ENCODE measurements at places on chromosomes 4 and X. TPM values are rescaled to one million over a fixed set of nuclear protein-coding genes. Genes with fewer than 3 reads are reported as not detected.
A peak's percentile ranks its signal among the peaks of the same experiment; 100 is the strongest.

- H3K27me3 ChIP-seq = peaks cover 58% of the 10 kb centered on the region
- no peak overlapping the region for H3K4me3 ChIP-seq
Observed at GRCh38 chr4:122823476-122823875, 3.2 kb upstream of the FGF2 start.

- no peak overlapping the region for H3K4me3 ChIP-seq
- DNase-seq = no peak
- H3K4me1 ChIP-seq = no peaks in the 10 kb centered on the region
- no peaks in the 10 kb centered on the region for H3K36me3 ChIP-seq
Observed at GRCh38 chrX:117752745-117753144, 363.9 kb downstream of the KLHL13 start.

GRCh38 chr4:22515145-22515887, 550 bp downstream of the ADGRA3 start:
- peaks cover 8% of the 10 kb centered on the region for H3K27me3 ChIP-seq
- H3K36me3 ChIP-seq = no peaks in the 10 kb centered on the region
- DNase-seq = peak; percentile 29
- peaks cover 12% of the 10 kb centered on the region for H3K4me1 ChIP-seq
- peak overlapping the region; percentile 92 for H3K4me3 ChIP-seq

EGF gene
- not detected for total RNA-seq

DNA sequence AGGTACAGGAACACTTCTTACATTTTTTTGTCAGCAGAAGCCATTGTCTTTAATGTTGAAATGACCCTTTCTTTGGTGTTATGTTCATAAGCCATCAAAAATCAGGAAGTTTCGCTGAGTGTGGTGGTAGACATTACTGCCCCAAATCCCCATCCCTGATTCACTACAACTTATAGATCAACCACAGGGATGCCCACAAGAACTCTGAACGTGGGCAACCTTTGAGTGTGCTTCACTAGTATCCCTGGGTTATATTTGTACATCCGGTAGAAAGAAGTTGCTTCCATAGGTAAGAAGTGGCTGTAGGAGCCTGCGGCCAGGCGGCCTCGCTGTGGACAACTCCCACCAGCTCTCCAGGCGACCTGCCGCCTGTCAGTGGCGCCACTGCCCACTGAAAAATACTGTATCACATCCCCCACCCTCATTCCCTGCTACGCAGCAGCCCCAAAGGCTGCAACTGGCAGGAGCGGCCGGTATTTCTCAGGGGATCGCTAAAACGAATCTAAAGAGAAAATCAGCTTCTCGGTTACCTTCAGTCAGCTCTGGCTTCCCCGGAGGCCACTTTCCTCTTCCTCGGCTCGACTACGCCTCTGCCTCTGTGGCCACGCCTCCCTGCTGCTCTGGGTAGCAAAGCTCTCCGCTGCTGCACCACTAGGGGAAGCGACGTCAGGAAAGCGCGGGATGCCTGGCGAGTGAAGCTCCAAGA, 13.9 kb upstream of the ETDC start:
- H3K27ac ChIP-seq = peak overlapping the region; percentile 91
- no peaks in the 10 kb centered on the region for H3K27me3 ChIP-seq
- peaks cover 30% of the 10 kb centered on the region for H3K36me3 ChIP-seq
- H3K4me1 ChIP-seq = peaks cover 26% of the 10 kb centered on the region
- DNase-seq = peak; percentile 69

GRCh38 chrX:53265771-53266574, 15.4 kb downstream of the IQSEC2 start:
- H3K4me3 ChIP-seq = no peak overlapping the region
- H3K27ac ChIP-seq = no peak overlapping the region
- peaks cover 3% of the 10 kb centered on the region for H3K27me3 ChIP-seq
- H3K4me1 ChIP-seq = peaks cover 32% of the 10 kb centered on the region

PGAM4 gene
- total RNA-seq = not detected

GABRE gene
- total RNA-seq = not detected

DNA sequence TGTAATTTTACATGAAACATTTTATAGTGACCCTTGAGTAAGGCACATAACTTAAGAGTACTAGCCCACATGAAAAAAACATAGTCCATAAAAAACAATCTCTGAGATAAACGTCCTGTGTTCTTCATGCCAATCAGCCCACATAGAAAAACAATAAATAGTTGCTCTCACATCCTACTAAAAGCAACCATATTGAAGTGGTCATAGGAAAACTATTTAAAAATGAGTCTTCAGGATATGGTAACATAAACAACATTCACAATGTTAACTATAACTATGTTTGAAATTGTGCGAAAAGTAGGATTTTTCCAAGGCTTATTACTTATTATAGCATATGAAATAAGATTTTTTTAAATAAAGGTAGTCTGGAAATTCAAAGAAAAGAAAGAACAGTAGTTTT, 77.1 kb upstream of the EPHA5 start:
- no peaks in the 10 kb centered on the region for H3K36me3 ChIP-seq
- no peak overlapping the region for H3K4me3 ChIP-seq

DNA sequence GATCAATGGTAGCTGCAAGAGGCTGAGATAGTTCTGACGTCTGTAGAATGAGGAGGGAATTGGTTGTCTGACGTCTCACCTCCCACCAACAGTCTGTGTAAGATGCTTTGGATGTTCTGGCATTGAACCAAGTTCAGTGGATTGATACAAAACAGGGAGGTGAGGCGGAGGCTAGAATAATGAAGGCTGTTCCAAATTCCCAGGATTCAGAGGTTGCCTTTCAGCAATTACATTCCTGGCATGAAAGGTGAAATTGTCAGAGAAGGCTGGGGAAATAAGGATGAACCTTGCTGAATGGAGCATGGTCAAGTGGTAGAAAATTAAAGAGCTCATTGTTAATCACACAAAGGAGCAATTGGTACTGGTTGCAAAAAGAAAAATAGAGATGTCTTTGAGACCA, 241.6 kb downstream of the FBXW7 start:
- peaks cover 2% of the 10 kb centered on the region for H3K27me3 ChIP-seq
- H3K27ac ChIP-seq = no peak overlapping the region
- DNase-seq = no peak
- H3K4me3 ChIP-seq = no peak overlapping the region

ZNF711 gene
- 0.45 TPM for total RNA-seq

GRCh38 chr4:146302822-146303221, 88.5 kb downstream of the REELD1 start:
- no peak for DNase-seq
- no peak overlapping the region for H3K27ac ChIP-seq
- H3K27me3 ChIP-seq = no peaks in the 10 kb centered on the region
- no peaks in the 10 kb centered on the region for H3K4me1 ChIP-seq

DNA sequence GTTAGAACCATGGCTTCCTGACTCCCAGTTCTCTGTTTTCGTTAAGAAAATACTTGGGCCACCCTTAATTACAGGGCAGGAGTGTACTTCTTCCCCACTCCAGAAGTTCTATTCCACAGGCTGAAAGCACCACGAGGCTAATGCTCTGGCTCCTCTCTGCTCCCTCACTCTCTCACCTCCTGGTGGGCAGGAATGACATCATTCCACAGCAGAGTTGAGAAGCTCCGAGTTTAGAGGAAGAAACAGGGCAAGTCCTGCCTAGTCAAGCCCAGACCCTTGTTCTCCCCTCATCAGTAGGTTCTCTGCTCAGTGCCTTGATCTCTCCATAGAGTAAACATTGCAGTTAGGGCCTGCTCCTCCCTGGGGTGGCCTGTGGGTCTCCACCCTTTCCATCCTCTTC, 343.8 kb upstream of the CLNK start:
- H3K4me1 ChIP-seq = no peaks in the 10 kb centered on the region
- no peak overlapping the region for H3K4me3 ChIP-seq
- no peak overlapping the region for H3K27ac ChIP-seq
- H3K36me3 ChIP-seq = no peaks in the 10 kb centered on the region
- no peaks in the 10 kb centered on the region for H3K27me3 ChIP-seq

DNA sequence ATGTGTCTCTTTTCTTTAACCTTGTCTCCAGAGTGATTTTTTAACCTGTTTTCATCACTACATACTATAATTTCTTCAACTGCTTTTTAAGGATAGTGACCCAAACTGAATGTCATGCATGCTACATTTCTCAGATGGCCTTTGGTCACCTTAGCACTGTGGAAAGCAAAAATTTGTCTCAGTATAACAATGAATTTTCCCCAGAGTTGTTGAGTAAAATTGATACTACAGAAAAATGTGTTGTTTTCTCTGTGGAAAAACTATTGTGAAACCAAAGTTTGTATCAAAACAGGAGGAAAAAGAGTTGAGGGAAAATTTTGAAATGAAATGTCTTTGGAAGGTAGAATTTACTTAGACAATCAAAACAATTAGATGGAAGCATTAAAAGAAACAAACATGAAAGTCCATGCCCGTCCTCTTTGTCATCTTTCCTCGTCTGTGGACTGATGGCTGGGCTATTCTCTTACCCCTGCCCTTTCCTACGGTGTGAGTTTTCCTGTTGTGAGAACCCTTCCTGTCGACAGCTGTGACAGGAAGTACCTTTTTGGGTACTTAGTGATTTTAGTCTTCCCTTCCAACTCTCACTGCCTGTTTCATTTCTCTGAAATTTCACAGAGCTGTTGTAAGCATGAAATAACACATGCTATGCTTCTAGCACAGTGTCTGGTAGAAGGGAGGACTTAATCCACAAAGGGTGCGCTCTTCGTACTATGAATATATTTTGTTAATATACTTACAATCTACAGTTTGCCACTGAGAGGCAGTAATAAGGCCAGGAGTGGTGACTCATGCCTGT, 50.8 kb downstream of the LRP2BP start:
- H3K36me3 ChIP-seq = peaks cover 22% of the 10 kb centered on the region
- H3K27me3 ChIP-seq = no peaks in the 10 kb centered on the region
- H3K27ac ChIP-seq = peak overlapping the region; percentile 67
- peak overlapping the region; percentile 9 for H3K4me3 ChIP-seq
- DNase-seq = no peak
- H3K4me1 ChIP-seq = peaks cover 34% of the 10 kb centered on the region

GRCh38 chr4:24677909-24678308, 93.6 kb upstream of the DHX15 start:
- H3K27me3 ChIP-seq = peaks cover 23% of the 10 kb centered on the region
- H3K4me1 ChIP-seq = no peaks in the 10 kb centered on the region
- DNase-seq = no peak
- H3K27ac ChIP-seq = no peak overlapping the region
- no peaks in the 10 kb centered on the region for H3K36me3 ChIP-seq

DNA sequence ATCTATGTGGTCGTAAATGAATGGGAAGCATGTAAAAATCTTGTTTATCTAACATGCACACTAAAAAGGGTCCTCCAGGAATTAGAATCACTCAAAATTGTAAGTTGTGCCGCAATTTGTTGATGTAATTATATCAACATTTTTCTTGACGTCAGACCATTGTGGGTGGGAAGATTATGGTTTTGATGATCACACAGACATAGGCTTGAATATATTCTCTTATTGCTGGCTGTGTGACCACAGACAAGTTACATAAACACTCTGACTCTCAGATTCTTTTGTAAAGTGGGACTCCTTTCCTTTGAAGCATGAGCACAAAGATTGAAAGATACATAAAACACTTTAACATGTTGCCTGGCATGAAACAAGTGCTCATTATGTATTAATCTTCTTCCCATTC, 51.5 kb downstream of the IL1RAPL1 start:
- H3K4me3 ChIP-seq = no peak overlapping the region
- H3K27me3 ChIP-seq = no peaks in the 10 kb centered on the region
- DNase-seq = no peak
- no peaks in the 10 kb centered on the region for H3K4me1 ChIP-seq

- H3K36me3 ChIP-seq = no peaks in the 10 kb centered on the region
- no peak overlapping the region for H3K27ac ChIP-seq
- H3K4me1 ChIP-seq = no peaks in the 10 kb centered on the region
- DNase-seq = no peak
- H3K27me3 ChIP-seq = no peaks in the 10 kb centered on the region
Observed at GRCh38 chrX:150088766-150089518, 150.7 kb upstream of the EOLA2 start.

GRCh38 chr4:37951461-37952352, 8.5 kb upstream of the PTTG2 start:
- DNase-seq = no peak
- no peak overlapping the region for H3K4me3 ChIP-seq
- peaks cover 14% of the 10 kb centered on the region for H3K4me1 ChIP-seq
- H3K27ac ChIP-seq = no peak overlapping the region
